ENCODE measurements at places on chromosomes 7 and 10. TPM values are rescaled to one million over a fixed set of nuclear protein-coding genes. Genes with fewer than 3 reads are reported as not detected.

GRCh38 chr7:104805449-104806317, 208.3 kb upstream of the KMT2E start:
- no peak for DNase-seq

DNA sequence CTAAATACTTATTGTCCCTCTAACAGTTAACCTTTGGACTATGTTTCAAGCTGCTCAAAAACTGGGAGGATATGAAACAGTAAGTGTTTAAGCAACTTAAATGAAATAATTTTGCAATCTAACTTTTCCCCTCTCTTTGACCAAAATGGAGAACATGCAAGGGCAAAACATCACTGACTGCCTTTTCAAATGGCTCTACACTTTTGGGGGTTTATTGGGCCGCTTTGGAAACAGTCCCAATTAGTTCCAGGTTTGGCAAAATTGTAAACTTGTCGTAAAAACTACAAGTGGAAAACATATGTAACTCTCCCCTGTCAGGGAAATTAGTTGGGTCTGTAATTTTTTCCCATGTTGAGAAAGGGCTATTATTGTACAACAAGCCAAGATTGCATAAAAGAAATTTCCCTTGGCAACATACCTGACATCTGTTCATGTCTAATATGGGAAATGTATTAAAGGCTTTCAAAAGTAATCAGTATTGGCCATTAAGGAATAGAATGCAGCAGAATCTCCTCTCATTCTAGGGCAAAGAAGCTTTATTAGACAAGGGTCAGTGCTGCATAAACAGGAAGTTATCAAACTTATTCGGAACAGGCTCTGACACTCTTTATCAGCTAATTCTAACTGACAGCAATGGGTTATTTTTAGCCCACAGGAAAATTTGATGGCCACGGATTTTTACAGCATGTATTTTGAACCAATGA, 157.9 kb downstream of the ARID5B start:
- no peak for DNase-seq

- no peak for DNase-seq
Observed at GRCh38 chr7:91345449-91345848, 81.2 kb downstream of the FZD1 start.

- no peak for DNase-seq
Observed at GRCh38 chr7:140383954-140384713, 14.2 kb downstream of the SLC37A3 start.

DNA sequence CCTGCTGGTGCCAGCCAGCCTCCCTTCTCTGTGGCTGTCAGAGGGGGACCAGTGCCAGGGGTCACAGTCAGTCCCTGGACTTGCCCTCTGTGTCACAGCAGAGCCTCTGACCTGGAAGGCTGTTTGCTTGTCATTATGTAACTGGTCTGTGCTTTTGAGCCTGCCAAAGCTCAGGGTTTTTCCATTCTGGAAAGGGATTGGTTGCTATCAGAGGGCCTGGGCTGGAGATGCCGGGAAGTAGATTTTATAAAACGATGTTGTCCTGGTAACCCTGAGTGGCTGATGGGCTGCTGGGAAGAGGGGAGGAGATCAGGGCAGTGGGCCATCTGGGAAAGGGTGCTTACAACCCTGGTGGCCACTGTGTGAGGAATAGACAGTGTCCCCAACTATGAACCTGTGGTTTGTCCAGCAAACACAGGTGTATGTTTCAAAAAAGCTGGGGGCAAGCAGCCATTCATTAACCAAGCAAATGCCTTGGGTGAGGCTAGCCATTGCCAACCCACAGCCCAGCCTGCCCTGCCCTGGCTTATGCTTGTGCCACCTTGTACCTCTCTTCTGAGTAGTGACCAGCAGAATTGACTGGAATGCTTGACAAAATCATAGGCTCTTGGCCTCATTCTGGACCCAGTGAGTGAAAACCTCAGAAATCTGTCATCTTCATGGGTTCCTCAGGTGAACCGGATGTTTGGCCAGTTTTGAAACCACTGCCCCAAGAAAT, 21.6 kb downstream of the SFTPD start:
- peak; percentile 18 for DNase-seq

DNA sequence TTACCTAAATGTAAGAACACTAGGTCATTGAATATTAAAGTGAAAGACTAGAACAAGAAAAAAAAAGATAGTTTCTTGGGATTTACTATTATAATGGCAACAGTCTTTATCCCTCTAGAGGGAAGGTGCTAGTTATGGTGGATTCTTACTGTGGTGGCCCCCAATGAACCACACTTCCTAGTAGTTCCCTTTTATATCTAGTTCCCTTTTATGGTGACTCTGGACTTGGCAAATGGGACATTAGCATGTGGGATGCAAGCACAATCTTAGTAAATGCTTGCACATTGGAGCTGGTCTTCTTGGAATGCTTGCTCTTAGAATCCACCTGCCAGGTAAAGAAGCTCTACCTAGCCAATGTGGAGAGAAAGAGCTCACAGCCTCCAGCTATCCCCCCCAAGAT, 430.2 kb downstream of the LRMDA start:
- DNase-seq, result no peak

The PAPOLB gene
- 0.05 TPM for total RNA-seq

The SPDYE8 gene
- not detected for total RNA-seq

The PIK3CG gene
- total RNA-seq, result not detected
